ENCODE measurements at places on chromosomes 6 and 20.

- no peak for DNase-seq
Measured at GRCh38 chr20:57587989-57588377, 27.1 kb downstream of the PCK1 start.

GRCh38 chr20:53395188-53395923 is 198.3 kb downstream of the ZNF217 start:
- no peak for DNase-seq

DNA sequence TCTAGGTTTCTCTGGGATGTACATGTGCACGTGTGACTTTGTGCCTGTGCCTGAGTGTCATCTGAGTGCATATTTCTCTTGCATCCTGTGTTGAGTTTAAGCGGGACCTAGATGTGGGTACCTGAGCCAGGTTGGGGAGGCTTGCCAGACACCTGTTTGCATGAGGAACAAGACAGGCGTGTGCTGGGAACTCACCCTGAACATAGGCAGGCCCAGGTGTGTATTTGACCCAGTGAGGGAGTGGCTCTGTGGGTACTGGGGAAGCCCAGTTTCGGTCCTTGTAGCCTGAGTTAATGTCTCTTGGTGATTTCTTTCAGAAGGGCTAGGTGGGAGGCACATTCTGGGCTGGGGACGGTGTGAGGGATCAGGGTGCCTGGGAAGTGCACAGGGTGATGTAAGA is 98.6 kb downstream of the TMEM170B start:
- no peak for DNase-seq

DNA sequence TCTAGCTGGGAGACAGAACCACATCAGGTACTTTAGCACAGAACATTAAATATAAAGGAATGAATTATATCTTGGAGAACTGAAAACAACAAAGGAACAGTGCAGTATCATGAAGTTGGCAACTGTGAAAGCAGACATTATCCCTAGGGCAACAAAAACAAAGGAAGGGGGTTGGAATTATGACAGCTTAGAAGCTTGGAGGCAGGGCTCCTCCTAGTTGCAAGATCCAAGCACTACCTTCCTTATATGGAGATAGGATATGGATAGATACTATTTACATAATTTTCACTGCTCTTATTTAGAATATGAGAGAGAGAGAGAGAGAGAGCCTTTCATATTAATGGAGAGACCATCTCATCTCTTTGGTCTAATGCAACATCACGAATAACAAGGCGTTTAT is 27.0 kb downstream of the TMEM14A start:
- no peak for DNase-seq

DNA sequence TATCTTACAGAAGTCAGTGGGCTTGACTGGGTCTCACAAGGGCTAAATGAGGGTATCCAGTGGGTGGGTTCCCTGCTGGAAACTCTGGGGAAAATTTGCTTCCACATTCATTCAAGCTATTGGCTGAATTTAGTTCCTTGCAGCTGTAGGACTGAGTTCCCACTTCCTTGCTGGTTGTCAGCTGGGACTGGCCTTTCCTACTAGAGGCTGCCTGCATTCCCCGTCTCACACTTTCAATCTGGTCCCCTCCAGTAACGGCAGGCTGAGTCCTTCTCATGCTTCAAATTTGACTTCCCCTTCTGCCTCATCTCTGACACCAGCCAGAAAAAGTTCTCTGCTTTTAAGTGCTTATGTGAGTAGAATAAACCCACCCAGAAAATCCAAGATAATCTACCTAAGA is 4.4 kb downstream of the CSNK2A1 start:
- DNase-seq, result no peak

All from hepatocyte (in vitro differentiated cells).